ENCODE measurements at places on chromosomes 5 and 9.

GRCh38 chr9:137496601-137497375, 37.7 kb upstream of the NSMF start:
- no peak for DNase-seq

DNA sequence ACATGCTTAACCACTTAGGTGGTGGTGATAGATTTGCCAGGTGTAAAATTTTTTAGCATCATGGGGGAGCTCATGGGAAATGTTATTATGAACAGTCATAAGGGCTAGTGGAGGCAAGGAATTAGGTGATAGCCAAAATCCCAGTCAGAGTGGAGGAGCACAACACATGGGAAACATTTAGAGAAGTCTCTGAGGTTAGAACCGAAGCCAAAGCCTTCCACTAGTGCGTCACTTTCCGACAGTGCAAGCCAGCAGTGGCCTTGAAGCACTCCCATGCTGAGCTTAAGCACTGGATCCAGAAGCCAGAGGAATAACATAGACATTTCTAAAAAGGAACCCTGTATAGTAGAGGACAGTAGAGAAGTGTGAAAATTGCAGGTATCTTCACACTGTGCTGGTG, 101.5 kb upstream of the SNX2 start:
- peak; percentile 16 for DNase-seq

DNA sequence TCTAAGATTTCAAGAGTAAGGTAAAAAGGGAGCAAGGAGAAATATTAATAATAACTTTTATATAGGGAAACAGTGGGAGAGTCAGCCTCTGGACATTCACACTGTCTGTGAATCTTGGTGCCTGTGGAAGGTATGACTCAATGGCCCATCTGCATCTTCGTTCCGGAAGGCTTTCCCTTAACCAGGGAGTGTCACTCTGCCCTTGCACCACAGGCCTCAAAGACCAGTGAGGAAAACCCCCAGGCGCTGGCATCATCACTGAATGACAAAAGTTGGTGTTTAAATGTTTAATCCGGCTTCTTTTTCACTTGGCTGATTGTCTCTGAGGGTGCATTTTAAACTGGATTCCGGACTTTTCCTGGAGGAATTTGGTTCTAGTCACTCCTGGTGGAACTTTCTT, 522.4 kb upstream of the TLE4 start:
- no peak for DNase-seq

- no peak for DNase-seq
Measured at GRCh38 chr9:21340735-21341134, 5.5 kb upstream of the KLHL9 start.

DNA sequence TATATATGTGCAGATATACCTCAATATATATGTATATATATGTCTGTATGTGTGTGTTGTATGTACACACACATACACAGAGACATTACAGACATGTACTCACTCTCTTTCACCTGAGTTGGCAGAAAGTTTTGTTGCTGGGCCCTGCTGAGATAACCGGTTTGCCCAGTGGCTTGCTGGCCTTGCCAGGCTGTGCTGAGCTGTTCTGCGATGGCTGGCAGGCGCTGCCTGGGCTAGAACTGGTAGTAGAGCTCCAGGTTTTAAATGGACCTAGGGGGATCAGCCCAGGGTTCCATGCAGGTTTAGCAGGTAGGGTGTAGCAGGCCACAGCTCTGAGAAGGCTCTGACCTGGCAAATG, 394.3 kb downstream of the GADD45G start:
- DNase-seq: no peak

- DNase-seq: no peak
Measured at GRCh38 chr9:125258832-125259534, 2.6 kb upstream of the GAPVD1 start.

- no peak for DNase-seq
Measured at GRCh38 chr5:75886706-75887105, 169.5 kb upstream of the POC5 start.

GRCh38 chr9:122684851-122685250, 9.9 kb downstream of the OR1L3 start:
- no peak for DNase-seq

DNA sequence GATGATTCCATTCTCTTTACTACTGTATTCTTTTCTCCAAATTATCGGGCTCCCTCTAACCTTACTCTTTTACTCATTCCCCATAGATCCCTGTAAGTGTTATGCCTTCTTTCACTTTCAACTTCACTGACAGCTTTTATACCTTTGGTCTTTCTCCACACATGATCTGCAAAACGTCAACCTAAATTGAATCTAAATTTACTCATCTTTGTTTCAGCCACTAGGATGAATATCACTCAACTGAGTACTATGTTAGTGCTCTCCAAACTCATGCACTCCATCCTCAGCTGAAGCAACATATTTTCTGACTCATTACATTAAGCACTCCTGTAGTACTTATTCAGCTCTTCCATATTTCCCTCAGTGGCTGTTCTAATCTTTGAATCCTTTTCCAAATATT, 133.4 kb downstream of the ADAMTS19 start:
- no peak for DNase-seq

DNA sequence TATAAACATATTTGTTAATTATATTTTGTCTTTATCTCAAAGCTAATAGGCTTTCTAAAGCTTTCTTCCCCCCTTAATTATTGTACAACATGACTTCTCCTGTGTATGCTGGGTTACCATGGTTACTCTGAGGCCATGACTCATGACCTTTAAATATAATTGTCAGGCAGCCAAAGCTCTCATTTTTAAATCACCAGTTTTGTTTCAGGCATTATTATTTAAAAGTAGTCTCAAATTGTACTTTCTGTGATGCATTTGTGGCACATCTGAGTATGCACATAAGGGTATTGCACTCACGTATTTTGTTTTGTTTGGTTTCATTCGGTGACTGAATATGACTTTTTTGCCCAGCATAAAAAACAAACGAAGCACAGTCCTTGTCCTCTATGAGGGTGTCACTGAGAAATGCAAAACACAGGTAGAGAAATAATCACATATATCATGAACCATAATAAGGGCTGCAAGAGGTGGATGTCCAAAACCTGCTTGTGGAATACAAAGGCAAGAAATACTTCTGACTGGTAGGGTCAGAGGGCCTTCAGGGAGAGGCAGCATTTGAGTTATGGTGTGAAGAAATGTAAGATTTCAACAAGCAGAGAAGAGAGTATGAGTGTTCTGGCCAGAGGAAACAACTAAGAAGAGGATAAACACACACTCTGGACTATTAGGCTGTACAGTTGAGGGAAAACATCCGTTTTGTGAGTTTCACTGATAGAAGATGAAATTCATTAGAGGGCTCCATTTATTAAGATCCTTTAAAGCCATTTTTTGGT, 2.1 kb downstream of the CCDC192 start:
- peak; percentile 65 for DNase-seq

- no peak for DNase-seq
Measured at GRCh38 chr5:15103130-15103529, 231.6 kb upstream of the ANKH start.

- no peak for DNase-seq
Measured at GRCh38 chr9:7909537-7909936, 110.0 kb upstream of the DMAC1 start.

GRCh38 chr5:118777189-118777736, 211.1 kb downstream of the DTWD2 start:
- DNase-seq: no peak

GRCh38 chr5:147515269-147515668, 5.4 kb upstream of the DPYSL3 start:
- no peak for DNase-seq

- DNase-seq: no peak
Measured at GRCh38 chr9:91116211-91116610, 245.5 kb downstream of the AUH start.

DNA sequence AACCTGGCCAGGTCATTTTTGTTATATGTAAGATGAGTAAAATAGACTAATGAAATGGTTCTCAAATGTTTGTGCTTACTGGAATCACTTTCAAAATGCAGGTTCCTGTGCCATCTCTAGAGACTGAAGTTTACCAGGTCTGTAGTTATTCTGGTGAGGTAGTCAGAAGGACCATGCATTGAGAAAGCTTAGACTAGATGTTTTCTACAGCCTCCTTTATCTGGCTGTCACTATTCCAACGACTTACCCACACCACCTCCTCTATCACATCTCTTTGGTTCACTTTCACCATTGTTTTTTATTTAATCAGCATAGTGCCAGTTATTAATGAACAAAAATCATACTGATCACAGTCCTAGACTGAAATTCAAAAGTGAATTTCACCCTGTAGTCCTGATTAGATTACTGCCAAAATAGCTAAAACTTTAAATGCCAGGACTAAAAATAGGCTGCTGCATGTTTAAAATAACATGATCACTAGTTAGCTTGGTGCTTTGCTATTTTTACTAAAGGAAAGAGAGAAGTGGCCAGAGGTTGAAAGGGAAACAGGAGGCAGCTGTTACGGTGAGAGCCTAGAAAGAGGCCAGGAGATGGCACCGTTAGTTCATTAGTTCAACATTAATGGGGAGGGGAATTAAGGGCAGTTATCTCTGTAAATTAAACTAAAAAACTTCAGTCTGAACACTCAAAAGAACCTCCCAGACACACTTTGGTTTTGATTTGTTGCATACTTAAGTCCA, 13.9 kb upstream of the FNIP1 start:
- no peak for DNase-seq

GRCh38 chr9:137082925-137083290, 3.9 kb upstream of the MAN1B1 start:
- no peak for DNase-seq

- DNase-seq: peak; percentile 54
Measured at GRCh38 chr5:111853748-111854147, 96.8 kb upstream of the NREP start.

DNA sequence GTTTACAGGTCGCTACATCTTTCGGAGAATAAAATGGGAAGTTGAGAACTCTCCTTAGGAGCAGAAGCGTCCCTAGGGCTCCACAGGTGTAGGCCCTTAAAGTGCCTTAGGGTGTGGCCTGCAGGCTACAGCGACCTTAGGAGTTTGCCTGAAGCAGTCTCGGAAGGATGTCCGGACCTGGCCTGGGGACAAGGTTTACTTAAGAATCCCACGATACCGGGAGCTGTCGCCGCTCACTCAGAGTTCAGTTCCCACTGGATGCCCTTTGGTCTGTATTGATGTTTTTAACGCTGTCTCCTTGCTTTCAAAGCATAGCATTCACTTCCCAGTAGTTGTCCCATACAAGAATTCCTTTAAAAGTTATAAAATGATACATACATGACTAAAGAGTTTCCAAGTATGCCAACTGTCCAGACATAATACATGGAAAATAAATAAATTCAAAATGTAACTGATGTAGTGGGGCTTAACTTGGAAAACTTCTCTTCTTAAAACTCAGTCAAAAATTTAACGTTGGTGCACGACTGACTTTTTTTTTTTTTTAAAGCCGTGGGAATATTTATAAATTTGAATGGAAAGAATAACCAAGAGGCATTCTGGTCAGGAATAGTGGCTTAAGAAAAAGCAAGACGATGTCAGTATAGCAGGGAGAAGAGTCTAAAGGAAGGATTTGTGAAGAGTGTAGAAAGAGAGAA, 848 bp downstream of the RAD50 start:
- DNase-seq: peak; percentile 24

- DNase-seq: no peak
Measured at GRCh38 chr5:65914641-65915196, 11.7 kb upstream of the ERBIN start.

GRCh38 chr5:77630114-77630680, 8.3 kb downstream of the OTP start:
- no peak for DNase-seq

DNA sequence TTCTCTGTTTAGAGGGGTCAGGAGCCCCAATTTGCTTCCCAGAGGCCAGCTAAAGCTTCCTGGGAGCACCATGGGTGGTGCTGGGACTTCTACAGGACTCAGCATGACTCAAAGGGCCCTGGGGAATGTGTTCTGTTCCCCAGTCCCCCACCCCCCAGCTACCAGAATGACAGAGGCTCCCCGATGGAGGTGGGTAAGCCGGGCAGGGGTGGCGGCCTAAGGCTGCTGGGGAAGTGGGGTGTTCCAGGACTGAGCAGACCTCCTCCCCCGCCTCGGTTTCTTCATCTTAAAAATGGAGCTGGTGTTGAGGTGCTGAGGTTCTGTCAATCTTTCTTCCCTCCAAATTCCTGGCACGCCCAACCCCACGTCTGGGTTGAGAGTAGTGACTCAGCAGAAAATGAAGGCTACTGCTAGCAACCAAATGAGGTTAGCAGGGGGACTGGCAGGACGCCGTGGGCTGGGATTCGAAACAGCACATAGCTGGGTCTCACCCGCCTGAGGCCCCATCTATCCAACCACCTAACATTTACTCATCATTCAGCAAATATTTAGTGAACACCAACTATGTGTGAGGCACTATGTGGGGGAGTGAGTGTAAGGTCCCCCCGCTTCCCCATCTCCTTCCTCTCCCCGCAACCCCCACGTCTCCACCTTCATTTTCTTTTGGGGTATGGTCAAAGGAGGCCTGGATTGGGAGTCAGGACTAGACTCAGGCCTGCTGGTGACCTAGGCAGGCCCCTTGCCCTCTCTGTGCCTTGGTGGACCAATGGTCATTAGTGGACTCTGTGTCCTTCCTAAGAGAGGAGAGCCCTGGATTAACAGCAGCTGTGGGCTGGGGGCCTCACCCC, 50.2 kb downstream of the C9orf50 start:
- no peak for DNase-seq

DNA sequence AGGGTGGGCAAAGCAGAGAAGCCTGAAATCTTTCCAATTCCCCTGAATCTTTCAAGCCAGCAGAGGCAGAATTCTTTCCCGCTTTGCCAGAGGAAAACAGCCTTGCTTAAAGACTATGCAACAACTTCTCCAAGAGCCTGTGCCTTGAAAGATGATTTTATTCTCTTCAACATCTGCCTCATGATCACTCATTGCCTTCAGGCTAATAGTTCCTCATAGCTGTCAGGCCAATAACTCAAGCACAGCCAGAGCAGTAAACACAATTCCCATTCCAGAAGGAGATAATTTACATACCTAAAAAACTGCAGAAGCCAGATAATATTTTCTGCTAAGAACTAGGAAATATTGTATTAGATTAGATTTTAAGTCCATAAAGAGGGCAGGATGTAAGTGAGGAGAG, 92.3 kb upstream of the PUM3 start:
- DNase-seq: no peak

DNA sequence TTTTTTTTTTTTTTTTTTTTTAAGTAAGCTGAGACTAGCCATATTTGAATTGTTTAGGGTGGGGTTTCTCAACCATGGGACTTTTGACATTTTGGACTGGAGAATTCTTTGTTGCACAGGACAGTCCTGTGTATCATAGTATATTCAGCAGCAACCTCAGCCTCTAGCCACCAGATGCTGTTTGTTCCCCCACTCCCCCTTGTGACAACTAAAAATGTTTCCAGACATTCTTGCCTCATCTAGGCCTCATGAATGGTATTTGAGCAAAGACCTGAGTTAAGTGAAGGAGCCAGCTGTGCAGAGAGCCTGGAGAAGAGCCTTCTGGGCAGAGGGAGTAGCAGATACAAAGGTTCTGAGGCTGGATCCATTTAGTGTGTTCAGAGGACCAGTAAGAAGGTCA, 155.9 kb downstream of the SGCD start:
- DNase-seq: no peak

- no peak for DNase-seq
Measured at GRCh38 chr5:140502834-140503233, 44.6 kb upstream of the EIF4EBP3 start.

- no peak for DNase-seq
Measured at GRCh38 chr5:75603371-75603770, 7.9 kb upstream of the ANKDD1B start.

Data from HFF-Myc (cell line).